CD4-positive, alpha-beta T cell (primary cell): ENCODE measurements at places on chromosomes 5 and 9.
A peak's percentile ranks its signal among the peaks of the same experiment; 100 is the strongest.

- no peak for DNase-seq
Measured at GRCh38 chr5:149857499-149857898, 87.1 kb downstream of the PDE6A start.

DNA sequence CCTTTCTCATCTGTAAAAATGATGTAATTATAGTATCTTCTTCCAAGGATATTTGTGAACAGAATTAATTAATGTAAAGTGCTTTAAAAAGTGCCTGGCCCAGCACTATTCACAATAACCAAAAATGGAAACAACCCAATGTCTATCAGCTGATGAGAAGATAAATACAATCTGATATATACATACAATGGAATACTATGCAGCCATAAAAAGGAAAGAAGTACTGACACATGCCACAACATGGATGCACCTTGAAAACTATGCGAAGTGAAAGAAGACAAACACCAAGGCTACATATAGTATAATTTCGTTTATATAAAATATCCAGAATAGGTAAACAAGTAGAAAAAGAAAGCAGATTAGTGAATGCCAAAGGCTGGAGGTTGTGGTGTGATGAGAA, 24.1 kb downstream of the DPYSL3 start:
- no peak for DNase-seq

GRCh38 chr5:68344447-68345111, 129.0 kb downstream of the PIK3R1 start:
- peak; percentile 37 for DNase-seq

DNA sequence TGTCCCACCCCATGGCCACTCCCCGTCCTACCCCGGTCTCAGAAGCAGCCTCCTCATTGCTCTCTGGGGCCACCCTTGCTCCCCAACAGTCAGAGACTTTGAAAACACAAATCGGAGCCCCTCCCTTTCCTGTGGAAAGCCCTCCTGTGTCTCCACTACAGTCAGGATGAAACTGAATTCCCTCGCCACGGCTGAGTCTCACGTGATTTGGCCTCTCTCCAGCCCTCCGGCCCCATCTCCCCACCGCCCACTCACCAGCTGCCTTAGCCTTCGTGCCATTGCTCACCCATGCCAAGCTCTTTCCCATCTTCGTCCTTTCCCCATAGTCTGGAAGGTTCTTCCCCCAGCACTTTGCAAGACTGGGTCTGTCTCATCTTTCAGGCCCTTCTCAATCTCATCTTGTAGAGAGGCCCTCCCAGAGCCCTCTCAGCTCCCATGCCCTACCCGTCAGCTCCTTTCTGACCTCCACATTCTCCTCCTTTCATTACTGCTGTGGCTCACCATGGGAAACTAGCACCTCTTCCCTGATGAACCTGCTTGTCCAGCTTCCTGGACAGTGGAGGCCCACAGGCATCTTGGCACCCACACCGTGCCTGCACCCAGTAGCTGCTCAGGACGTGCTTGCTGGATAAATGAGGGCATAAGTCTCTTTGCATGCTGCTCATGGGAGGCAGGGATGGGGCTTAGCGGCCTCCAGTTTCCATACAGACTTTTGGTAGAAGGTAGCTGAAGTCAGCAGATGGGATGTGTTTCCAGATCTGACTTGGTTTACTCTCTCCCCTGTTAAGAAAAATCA, 126.4 kb upstream of the COL5A1 start:
- DNase-seq = no peak

GRCh38 chr9:115340314-115340713, 222.4 kb upstream of the TNC start:
- DNase-seq = no peak

- DNase-seq = no peak
Measured at GRCh38 chr5:78727786-78728761, 79.5 kb upstream of the LHFPL2 start.

- DNase-seq = no peak
Measured at GRCh38 chr5:16461026-16461425, 4.6 kb downstream of the ZNF622 start.

DNA sequence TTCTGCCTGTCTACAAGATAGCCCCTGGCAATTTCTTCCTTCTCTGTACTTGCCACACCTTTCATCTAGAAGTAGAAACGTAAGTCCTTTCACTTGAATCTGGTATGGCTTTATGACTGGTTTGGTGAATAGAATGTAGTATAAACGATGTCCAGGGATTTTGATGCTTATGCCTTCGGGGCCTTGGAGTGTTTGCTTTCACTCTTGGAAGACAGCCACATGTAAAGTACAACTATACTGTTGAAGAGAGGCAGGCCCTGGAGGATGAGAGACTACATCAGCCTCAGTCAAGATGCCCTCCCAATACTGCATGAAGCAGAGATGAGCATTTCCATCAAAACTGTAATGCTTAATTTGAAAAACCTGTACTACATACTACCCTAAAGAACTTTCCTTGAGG, 553.8 kb upstream of the C9orf72 start:
- DNase-seq = no peak

DNA sequence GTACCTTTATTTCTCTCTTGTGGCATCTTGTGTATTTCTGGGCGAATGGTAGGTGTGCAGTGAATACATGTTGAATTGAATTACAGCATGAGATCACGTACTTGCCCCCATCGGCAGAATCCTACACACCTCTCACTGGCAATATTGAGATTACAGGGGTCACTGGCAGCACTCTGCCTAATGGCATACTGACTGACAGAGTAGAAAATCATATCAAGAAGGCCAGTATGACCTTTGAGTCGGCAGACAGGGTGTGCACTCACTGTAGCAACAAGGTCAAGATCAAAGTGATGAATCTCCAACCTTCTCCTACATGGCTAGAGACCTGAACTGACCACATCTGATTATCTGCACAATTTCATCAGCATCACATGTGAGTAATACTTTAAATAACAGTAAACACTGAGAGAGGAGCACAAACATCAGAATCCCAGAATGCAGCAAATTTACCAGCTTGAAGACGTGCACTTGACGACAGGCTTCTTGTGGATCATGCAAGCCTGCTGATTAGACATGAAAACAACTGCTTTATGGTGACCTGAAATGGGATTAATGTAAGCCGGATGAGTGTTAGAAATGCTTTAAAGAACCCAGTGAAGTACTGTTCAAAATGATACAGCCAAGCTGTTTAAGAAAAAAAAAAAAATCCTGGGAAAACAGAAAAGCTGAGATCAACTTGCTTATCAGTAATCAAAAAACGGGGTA, 267.1 kb upstream of the EFNA5 start:
- DNase-seq = no peak

DNA sequence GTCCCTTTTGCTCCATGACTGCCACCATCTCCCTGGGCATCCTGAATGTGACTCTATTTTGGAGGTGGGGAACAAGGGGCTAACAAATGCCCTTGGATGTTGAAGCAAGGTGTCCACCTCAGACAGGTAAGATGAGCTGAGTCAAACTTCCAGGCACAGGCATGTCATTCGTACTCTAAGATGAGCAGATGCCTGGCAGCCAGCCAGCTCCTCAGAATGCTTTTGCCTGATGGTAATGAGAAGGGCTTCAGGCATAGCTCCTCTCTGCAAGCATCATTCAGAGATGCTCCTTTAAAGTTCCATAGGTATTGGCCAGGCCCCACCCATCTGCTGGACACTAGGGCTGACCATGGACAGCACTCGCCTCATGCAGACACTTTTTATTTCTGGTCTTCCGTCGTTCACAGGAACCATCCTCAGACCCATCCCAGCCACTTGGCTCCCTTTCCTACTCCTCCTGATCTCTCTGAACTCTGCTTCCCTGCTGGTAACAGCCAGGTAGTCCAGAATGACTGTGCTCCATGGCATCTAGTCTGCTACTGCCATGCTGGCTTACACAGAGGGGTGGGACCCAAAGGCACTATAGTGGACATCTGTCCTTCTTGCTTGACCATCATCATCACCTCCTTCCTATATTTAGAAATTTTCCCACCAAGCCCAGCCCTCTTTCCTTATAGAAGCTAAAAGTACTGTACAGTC, 118.8 kb downstream of the GLIS3 start:
- no peak for DNase-seq

DNA sequence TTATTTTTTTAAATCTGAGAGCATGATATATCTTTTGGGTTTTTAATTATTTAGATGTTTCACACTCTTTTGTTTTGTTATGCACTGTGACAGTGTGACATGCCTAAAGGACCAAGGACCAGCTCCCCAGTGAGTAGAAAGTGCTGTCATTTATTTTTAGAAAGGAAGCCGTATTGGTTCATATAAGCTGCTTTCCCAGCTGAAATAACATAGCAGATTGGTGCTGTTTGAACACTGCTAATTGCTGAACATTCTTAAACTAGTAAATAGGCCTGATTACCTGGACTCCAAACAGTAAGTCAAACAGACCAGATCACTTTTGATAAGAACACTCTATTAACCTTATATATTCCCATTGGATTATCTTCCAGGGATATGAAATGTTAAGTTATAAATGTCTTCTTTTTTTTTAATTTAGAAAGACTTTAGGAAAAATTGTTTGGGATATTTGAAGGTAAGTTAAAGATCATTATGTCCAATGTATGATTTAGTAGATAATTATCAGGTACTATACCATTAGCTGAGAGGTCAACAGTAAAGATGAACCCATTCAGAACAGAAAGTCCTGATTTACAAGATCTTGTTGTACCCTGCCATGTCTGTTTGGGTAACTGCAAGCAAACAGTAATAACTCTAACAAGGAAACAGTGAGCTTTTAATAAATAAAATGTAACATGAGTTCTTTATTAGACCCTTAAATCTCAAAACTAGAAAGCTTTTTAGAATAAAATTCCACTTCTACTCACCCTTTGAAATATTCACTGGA, 27.8 kb upstream of the ELL2 start:
- no peak for DNase-seq

- no peak for DNase-seq
Measured at GRCh38 chr9:119240546-119240945, 128.7 kb downstream of the BRINP1 start.

DNA sequence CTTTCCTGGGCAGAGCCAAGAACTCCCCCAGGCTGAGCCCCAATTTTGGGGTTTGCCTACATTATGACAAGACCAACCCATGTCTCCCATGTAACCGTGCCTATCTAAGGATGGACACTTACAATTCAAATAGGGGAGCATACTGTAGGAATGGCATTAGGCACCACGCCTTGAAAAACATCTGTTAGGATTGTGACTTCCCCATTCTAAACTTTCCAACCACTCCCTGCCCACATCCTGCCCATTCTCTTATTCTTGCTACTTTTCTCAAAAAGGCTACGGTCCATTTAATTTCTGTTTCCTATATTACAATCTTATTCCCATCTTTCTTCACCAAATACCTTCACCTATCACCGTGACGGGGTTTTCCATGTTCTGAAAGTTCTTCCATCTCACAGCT, 99.2 kb downstream of the LPAR1 start:
- DNase-seq = no peak

DNA sequence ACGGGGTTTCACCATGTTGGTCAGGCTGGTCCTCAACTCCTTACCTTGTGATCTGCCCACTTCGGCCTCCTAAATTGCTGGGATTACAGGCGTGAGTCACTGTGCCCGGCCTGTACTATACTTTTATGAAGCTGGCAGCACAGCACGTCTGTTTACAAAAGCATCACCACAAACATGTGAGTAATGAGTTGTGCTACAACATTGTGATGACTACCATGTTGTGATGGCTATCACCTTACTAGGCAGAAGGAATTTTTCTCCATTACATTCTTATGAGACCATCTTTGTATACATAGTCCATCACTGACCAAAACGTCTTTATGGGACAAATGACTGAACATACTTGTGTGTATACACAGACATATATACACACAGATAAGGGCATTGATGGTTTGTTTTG, 1019.0 kb downstream of the CDH18 start:
- DNase-seq = no peak

GRCh38 chr5:66538531-66538930, 57.7 kb upstream of the MAST4 start:
- DNase-seq = no peak

DNA sequence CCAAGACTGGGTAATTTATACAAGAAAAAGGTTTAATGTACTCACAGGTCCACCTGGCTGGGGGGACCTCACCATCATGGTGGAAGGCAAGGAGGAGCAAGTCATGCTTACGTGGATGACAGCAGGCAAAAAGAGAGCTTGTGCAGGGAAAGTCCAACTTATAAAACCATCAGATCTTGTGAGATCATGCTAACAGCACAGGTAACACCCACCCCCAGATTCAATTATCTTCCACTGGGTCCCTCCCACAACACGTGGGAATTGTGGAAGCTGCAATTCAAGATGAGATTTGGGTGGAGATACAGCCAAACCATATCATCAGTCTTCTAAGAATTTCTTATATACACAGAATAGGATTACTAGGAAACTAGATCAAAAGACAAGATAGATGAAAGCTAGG, 555.6 kb downstream of the PRR16 start:
- no peak for DNase-seq

DNA sequence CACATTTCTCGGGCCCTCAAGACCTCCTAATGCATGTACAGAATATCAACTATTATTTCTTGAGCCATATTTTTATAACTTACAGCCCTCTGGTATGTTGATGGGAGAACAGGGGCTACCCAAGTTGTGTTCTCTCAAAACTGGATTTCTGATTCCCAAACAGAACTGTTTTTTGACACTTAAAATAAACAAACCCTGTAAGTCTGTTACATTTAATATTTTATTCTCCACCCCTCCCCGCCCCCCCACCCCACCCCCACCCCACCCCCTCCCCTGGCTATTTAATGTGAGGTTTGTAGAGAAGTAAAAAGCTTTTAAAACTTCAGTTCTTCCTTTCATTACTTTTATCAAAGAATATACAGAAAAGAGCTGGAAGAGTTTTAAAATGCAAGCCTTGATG, 77.9 kb downstream of the FOXB2 start:
- no peak for DNase-seq

DNA sequence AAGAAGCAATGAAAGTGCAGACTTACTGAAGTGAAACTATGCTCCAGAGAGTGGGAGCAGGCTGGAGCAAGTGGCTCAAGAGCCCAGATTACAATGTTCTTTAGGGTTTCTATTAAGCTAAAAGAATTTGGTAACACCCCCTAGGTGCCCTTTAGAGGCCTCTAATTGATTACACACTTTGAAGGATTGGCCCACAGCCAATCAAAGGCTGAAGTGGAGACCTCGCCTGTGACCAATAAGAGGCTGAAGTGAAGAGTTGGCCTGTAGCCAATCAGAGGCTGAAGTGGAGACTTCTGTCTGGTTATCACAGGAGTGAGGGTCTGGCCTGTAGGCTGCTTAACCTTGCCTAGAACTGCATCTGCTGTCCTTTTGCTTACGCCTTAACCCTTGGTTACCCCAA, 46.7 kb upstream of the SPATA31C2 start:
- DNase-seq = no peak

- DNase-seq = no peak
Measured at GRCh38 chr5:36658038-36658756, 51.8 kb downstream of the SLC1A3 start.

GRCh38 chr9:93217706-93218105, 33.8 kb downstream of the WNK2 start:
- no peak for DNase-seq
